Hematopoietic multipotent progenitor cell treated with erythropoietin and hydrocortisone succinate and interleukin-3 and kit ligand, for 8 days (in vitro differentiated cells): ENCODE measurements at places on chromosomes 3 and 15.

- no peak for DNase-seq
Observed at GRCh38 chr15:51307811-51308210, 30.6 kb downstream of the CYP19A1 start.

DNA sequence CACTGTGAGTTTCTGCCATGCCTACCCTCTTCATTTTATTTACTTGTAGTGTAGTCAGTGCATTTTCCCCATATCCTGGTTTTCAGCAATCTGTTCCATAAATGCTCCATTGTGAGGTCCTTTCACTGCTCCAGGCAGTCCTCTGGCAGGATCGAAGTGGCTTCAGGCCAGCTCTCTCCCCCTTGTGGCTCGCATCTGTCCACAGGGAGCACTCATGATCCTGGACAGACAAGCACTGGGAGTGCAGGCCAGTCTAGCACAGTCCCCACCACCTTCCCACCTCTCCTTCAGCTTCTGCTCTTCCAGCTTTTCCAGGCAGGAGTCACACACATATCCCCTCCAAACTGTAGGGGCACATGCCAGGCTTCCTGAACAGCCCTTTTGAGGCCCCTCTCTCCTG, 173.6 kb downstream of the PPM1L start:
- DNase-seq: no peak

DNA sequence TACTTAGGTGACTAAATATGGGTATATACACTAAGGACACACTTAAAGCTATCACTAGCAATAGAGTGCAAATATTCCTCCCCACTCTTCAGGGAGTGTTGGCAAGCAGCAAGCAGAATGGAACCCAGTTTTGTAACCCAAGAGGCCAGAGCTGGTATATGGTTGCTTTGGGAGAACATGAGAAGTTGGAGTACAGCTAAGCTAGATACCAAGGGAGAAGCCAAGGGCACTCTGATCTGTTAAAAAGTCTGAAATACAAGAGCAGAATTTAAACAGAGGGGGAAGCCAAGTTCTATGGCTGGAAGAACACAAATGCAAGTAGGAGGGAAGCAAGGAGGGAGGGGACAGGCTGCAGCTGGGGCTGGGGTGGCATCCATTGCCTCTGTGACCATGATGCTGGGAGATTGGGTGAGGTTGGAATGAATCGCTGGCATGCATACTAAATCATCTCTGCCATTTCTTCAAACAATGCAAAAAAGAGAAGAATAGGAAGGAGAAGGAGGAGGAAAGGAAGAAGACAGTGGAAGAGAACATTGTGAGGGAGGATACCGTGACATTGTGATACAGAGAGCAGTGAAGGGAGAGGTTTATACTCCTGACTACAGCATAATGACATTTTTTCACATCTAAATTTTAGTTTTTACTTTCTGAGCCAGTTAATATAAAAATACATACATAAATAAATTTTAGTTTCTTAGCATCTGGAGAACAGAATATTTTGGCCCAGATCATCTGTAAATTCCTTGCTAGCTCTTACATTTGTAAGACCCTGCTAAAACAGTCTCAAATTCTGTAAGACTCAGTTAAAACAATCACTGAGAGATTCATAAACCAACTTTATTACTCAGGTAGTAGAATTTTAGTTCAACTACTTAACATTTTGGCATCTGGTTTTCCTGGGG, 9.0 kb upstream of the ANXA2 start:
- DNase-seq: no peak

DNA sequence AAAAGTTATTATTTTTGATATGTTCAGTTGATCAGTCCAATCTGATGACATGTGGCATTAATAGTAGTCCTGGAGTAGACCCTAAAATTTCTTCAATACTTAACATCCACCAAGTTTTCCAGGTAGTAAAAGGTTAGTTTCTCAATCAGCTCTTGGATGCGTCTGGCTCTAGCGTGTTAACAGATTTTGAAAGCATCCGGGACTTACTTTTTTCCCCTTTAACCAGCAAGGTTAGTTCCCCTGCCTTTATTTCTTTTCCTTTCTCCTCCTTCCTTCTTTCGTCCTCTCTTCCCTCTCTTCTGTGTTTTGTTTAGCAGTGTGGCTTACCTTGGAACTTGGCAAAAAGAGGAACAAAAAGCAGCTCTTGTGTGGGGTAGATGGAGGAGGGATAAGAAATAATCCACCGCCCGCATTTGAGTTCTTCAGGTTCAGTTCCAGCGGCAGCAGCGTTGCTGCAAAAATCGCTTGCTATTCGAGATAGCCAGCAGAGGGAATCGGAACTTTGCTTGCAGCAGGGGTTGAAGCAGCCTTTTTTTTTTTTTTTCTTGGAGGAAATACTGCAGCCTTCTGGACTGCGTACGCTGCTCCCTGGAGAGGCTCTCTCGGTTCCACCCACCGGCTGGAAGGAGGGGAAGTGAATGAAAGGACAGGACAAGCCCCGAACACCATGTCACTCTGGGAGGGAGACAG, at the start of gene RBMS3:
TSS of gene RBMS3 (plus strand) at position 668 of the 690 bp plus-strand sequence.
- DNase-seq: no peak

DNA sequence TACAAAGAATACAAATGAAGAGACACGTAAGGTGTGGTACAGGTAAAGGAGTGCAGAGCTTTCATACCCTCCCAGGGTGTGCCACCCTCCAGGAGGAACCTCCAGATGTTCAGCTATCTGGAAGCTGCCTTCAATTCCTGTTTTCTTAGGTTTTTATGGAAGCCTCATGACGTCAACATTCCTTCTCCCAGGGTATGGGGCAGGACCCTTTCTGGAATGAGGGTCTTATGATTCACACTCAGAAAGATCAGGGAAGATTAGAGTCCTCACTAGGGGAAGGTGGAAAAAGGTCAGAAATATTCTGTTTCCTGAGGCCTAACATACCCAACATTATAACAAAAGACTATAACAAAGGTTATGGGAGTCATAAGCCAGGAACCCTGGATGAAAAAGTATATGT, 99.8 kb upstream of the PLCL2 start:
- no peak for DNase-seq

- no peak for DNase-seq
Observed at GRCh38 chr15:31472636-31473384, 146.2 kb downstream of the KLF13 start.

- no peak for DNase-seq
Observed at GRCh38 chr15:33204087-33204486, 9.6 kb upstream of the FMN1 start.

- DNase-seq: no peak
Observed at GRCh38 chr3:181844211-181844610, 132.5 kb downstream of the SOX2 start.
